ENCODE measurements at places on chromosomes 7 and 10.
A peak's percentile ranks its signal among the peaks of the same experiment; 100 is the strongest.

DNA sequence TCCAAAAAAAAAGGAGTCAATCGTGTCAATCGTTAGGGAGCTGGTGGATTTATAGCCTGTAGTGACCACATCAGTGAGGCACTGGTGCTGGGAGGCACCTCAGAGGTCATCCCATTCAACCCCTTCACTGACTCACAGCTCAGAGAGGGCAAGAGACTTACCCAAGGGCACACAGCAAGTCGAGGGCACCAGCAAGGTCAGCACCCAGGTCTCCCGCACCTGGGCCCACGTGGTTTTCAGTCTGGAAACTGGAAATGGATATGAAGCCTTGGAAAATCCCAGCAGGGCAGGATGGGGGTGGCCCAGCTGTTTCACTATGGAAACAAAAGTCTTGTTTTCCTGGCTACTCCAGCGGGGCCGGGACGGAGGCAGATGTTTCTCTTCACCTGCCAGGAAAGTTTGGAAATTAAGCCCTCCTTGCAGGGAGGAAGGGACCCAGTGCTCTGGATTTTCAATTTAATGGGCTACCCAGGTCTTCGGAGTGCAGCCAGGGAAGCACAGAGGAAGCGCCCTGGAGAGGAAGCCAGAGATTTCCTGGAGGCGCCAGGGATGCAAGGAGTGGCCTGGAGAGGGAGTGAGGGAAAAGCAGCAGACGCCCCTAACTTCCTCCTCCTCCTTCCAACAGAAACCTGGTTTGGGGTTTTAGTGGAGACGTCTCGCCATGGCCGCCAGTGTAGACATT lies 157.2 kb upstream of the TNRC18 start:
- DNase-seq: no peak

DNA sequence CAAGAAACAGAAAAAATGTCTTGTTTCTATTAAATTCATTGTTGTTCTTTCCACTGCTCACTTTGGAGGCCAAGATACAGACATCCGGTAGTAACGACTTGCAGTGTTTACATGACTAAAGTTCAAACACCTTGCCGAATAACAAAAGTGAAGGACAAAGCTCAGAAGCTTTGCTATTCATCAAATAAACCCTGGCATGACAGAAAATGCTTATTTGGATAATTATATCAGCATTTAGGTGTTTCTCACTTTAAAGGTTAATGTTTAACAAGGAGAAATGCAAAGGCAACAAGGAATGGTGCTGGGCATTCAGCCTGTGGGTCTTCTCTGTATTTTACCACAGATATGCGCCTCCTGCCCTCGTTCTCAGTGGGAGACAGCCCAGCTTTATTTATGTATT lies 5.4 kb upstream of the PTF1A start:
- DNase-seq: no peak

DNA sequence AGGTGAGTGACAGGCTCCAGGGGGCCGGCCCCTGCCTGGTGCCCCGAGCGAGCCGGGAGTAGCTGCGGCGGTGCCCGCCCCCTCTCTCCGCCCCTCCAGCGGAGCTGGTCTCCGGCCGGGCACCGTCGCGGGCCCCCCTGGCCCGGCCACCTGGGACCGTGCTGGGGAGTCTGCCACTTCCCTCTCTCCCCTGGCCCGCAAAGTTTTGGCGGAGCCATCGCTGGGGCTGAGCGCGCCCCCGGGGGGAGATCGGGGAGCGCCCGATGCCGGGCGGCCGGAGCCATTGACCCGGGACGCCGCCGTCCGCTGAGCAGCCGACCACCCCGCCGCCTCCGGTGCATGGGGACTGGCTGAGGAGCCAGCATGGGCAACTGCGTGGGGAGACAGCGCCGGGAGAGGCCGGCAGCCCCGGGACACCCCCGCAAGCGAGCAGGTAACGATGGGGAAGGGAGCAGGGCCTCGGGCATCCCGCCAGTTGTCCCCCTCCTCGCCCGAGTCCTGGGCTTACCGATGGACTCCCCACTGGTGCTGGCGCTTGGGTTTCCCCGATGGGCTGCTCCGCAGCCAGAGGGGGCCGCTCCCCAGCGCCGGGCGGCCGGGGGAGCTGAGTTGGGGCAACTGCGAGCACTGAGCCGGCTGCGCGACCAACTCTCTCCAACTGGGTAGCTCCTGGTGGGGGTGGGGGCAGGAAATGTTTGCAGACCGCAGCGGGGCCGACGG lies at the start of gene UBTD1:
Gene UBTD1, plus strand, starts transcription at position 84 of the 720 bp plus-strand sequence. Its CDS starts 280 bp downstream, at position 364.
- peak; percentile 24 for DNase-seq

- no peak for DNase-seq
Observed at GRCh38 chr7:12770227-12770975, 83.0 kb downstream of the ARL4A start.

GRCh38 chr7:115127399-115128021 lies 205.6 kb downstream of the MDFIC start:
- no peak for DNase-seq

GRCh38 chr7:28533731-28534531 lies 121.6 kb downstream of the CREB5 start:
- DNase-seq: peak; percentile 28

DNA sequence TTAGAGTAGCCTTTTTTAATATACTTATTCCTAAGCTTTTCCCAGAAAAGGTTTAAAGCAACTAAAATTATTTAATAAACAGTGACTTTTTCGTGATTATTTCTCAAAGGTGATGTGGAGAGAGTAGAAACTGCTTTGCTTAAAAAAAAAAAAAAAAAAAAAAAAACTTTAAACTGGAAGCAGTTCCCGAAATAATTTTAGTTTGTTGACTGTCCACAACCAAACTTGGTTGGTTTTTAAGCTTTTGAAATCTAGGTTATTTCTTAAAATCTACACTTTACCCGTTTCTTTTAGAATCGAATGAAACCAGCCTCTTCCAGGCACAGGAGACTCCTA lies 7.3 kb downstream of the SKAP2 start:
- DNase-seq: no peak

DNA sequence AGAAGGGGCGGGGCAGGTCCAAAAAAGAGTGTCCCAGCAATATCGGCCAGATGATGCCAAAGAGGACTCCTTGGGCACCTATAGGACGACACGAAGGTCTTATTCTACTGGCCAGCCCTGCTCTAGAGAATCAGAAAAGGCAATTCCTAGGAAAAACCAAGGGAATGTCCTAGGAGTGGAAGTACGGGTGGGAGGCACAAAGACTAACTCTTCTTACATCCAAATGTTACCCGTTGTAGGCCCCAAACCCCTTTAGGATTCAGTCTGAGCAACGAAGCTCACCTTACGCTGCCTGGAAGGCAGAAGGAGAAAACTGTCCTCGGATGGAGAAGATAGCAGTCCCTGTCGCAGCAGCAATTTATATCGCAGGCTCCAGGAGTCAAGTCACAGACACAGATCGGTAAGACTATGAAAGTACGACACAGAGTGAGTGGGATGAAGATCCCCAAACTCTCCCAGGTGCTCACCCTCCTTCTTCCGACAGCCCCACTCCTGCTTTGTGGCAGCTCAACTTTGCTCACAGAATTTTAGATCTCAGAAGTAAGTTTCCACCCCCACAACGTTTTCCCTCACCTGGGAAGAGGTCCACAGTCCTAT lies 558 bp downstream of the TCTN3 start:
- DNase-seq: no peak

- no peak for DNase-seq
Observed at GRCh38 chr10:129910861-129911260, 53.2 kb downstream of the EBF3 start.

GRCh38 chr10:132614431-132615340 lies 77.1 kb downstream of the INPP5A start:
- DNase-seq: no peak

- DNase-seq: no peak
Observed at GRCh38 chr10:101569323-101569621, 18.8 kb downstream of the POLL start.

GRCh38 chr7:138226001-138226476 lies 149.8 kb downstream of the AKR1D1 start:
- peak; percentile 12 for DNase-seq

DNA sequence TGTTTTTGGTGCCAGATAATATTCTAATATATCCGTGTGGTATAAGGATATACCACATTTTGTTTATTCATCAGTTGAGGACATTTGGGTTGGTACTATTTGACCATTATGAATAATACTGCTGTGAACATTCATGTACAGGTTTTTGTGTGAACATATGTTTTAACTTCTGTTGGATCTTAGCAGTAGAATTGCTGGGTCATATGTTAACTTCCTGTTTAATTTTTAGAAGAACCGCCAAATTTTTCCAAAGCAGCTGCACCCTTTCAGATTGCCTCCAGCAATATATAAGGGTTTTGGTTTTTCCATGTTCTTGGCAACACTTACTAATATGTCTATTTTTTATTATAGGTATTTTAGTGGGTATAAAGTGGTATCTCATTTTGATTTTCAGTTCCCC lies 22.8 kb downstream of the VPS26A start:
- DNase-seq: peak; percentile 1

DNA sequence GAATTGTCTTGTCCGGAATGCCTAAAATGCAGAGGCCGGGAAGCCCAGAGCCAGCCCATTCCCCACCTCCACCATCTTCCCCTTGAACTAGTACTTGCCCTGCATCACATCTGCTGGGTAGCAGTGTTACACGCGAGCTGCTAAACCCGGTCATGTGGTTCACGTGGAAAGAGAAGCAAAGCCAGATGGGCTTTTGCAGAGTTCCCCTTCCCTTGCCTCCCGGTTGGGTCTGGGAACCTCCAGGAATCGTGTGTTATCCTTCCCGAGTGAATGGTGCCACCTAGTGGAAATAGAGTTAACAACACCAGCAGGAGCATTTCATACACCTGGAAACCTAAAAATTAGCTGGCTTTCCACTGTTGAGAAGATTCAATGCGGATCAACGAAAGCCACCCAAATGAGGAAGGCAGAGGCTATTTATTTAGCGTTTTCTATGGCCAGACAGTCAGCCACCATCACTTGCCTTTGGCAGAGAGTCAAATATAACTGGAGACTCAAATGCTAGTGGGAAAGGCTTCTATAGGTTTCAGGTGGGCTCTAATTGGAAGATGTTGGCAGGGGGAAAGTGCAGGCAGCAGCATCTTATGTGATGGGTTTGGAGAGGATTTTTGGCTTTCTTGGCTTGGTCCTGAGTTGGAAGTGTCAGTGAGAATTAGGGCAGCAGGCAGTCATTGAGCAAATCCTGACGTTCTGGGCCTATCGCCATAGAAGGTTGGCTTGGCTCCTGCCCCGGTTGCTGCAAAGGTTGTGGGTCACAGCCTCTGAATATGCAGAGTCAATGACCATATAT lies 12.9 kb upstream of the DENND2A start:
- peak; percentile 80 for DNase-seq

GRCh38 chr10:3761021-3761686 lies 23.9 kb downstream of the KLF6 start:
- peak; percentile 51 for DNase-seq

DNA sequence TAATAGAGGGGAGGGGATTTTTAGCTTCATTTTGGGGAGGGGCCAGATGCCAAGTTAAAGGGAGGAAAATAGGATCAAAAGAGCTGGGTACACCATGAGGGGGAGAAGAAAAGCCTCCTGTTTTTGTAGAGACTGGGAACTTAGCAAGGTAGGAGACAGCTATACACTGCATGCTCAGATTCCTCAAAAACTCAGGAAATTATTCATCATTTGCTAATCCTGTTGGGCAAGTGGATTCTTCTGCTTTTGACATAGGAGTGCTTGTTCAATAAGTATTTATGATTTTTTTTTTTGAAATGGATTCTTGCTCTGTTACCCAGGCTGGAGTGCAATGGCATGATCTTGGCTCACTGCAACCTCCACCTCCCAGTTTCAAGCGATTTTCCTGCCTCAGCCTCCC lies 73.4 kb downstream of the LYZL2 start:
- peak; percentile 86 for DNase-seq

DNA sequence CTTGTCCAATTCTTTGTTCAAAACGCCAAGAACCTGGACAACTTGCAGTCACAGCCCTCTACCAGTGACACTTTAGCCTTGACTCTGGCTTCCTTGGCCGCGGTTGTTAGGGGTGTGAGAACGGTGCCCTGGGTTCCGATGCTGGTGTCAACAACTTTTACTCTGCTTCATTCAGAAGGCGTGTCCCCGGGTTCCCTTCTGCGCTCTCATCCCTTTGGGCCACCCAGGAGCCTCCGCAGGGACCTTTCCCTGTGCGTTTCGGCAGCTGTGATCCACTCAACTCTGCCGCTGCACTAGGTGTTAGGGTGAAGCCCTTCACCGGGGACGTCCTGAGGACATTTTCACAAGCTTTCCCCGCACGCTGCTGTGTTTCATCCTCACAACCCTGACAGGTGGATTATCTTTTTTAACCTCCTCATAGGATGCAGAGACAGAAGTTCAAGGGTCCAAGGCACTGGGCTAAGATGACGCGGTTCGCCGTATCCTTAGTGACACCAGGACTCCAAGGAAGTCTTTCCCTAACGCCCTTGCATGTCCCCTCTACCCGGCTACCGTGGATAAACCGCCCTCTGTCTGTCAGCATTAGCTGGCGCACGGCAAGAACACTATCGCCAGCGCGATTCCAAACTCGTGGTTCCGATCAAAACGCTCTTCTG lies 133.5 kb upstream of the SHH start:
- no peak for DNase-seq

GRCh38 chr10:102604439-102604841 lies 39.8 kb upstream of the TRIM8 start:
- peak; percentile 64 for DNase-seq

DNA sequence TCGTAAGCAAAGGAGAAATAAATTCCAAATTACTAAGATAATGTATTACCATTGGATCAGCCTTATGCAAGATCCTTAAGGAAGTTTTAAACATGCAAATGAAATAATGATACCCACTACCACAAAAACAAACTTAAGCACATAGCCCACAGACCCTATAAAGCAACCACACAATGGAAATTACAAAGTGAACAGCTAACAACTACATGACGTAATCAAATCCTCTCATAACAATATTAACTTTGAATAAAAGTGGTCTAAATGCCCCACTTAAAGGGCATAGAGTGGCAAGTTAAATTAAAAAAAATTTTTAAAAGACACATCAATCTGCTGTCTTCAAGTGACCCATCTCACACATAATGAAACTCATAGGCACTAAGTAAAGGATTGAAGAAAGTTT lies 397.3 kb upstream of the SEMA3A start:
- DNase-seq: no peak

GRCh38 chr10:43120929-43121314 lies 17.3 kb upstream of the CSGALNACT2 start:
- peak; percentile 93 for DNase-seq

DNA sequence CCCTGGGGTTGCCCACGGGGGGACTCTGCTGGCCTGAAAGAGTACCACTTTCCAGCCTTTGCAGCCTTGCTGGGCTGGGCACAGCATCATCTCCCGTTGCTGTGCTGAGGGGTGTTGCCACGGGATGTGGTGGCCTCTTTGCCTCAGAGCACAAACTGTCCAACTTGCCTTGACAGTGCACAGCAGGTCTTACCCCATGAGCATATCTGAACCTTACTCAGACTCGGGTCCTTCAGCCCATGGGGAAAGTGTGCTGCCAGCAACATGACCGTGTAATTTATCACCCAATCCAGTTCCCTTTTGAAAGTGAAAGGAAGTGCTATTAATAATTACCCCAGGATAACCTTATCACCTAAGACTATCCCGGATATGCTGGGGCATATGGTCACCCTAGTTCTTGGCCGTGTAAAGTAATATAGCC lies 46.8 kb downstream of the TBXAS1 start:
- peak; percentile 64 for DNase-seq

Measured in suppressor macrophage treated with lipopolysaccharide for 1 hour (primary cell).